ENCODE measurements at places on chromosomes 16 and 17.

DNA sequence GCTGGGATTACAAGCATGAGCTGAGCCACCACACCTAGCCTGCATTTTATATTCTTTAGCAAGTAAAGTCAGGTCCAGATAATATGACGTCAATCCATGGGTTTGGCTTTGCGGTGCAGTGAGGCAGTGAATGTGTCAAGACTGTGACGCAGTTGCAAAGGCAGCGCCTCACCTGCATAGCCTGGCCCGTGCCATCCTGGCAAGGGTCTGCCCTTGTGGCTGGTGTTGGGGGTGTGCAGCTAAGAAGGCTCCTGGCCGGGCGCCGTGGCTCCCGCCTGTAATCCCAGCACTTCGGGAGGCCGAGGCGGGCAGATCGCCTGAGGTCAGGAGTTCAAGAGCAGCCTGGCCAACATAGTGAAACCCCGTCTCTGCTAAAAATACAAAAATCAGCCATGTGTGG lies 7.0 kb downstream of the PDF start:
- DNase-seq, result no peak

DNA sequence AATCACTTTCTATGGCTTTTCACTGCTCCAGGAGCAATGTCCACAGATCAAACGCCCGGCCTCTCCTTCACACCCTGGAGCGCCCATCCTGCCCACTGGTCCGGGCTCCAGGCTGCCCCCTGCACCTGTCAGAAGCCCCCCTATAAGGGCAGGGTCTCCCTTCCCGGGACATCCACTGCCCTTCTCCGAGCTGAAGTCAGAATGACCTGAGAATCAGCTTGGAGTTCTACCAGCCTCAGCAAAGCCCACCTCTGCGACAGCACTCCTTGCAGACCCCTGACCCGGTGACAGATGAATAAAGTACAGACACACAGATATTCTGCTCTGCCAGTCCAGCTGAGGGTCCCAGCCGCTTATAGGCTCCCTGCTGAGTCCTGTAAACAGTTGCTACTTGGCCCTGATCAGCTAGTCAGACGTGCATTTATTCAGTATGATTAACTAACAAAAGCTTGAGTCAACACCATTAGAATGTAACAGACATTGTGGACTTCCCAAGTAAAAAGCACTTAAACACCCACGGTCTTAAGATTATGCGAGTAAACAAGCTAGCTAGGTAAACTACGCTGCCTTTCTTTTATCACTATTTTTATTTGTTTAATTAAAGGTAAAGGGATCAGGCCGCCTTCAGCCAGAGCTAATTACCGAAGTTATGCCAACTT lies 4.8 kb downstream of the SLC7A5 start:
- DNase-seq, result no peak

DNA sequence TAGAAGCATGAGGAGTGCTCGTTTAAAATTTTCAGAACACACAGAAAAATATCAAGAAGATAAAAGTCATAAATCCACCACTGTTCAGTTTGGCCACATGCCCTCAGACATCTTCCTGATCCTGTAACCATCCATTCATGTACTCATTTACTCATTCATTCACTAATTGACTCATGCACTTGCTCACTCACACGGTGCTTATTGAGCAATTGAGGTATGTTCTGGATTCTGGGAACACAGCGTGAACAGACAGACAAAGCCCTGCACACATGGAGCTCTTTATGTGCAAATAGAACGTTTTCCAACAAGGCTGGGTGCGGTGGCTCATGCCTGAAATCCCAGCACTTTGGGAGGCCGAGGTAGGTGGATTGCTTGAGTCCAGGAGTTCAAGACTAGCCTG lies 10.2 kb upstream of the NATD1 start:
- DNase-seq, result no peak

DNA sequence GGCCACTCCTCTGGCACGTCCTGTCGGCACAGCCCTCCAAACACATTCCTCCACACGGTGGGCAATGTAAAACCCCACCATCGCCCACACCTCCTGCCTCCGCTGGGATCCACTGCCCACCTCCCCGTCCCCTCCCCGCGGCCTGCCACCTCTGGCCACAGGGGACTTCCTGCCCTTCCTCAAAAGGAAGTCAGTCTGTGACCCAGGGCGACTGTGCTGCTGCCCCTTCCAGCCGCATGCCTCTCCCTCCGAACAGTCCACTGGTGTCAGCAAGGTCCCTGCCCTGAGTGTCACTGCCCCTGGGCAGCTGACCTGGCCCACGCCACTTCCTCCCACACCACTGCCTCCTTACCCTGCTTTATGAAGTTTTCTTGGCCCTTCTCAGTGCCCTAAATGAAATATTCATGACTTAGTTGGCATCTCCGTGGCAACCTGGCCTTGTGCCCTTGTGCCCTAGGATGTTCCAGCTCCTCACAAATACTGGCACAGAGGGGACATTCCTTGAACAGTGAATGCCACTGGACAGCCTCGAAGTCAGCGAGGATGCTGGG lies 2.0 kb downstream of the PLD6 start:
- DNase-seq, result peak; percentile 92

DNA sequence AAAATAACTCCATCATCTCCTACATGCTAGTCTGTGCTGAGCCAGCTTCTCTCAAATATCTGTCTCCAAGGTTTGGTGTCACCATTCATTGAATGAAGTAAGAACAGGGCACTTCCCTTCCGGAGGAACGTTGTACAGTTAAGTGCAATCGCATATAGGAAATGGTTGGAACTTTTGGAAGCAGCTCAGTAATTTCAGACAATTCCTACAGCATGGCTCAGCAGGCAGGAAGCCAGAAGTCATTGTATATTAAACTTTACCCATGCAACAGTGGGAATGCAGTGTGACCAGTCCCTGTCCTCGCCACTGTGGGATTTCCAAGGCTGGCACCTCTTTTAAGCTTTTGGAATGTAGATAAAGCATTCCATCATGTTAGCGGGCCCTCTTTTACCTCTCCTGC lies 51.1 kb upstream of the MYH2 start:
- no peak for DNase-seq
